Activated naive CD8-positive, alpha-beta T cell treated with anti-CD3 and anti-CD28 coated beads, Interleukin-2, amount 10 ng/mL, durations not matched to agents 7 days and 5 days (primary cell): ENCODE measurements at places on chromosomes 6 and 20.

GRCh38 chr20:51002633-51003032 is 20.3 kb downstream of the KCNG1 start:
- no peak for DNase-seq

GRCh38 chr6:160428818-160429619 is 80.8 kb downstream of the SLC22A3 start:
- no peak for DNase-seq

DNA sequence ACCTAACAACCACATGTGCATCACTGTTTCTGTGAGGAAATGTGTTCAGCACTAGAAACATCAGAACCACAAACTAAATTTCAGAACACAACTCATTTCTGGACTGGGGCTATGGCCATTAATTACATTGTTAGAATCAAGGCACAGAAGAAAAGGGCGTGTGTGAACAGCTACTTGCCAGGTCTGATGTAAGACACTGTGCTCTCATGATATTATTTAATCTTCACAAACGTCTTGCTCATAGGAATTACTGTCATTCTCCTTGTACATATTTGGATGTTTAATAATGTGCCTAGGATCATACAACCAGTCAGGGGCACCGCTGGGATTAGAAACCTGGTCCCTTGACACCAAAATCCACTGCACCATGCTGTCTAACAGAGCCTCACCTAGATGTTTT is 14.8 kb downstream of the ADGRF1 start:
- DNase-seq: no peak

DNA sequence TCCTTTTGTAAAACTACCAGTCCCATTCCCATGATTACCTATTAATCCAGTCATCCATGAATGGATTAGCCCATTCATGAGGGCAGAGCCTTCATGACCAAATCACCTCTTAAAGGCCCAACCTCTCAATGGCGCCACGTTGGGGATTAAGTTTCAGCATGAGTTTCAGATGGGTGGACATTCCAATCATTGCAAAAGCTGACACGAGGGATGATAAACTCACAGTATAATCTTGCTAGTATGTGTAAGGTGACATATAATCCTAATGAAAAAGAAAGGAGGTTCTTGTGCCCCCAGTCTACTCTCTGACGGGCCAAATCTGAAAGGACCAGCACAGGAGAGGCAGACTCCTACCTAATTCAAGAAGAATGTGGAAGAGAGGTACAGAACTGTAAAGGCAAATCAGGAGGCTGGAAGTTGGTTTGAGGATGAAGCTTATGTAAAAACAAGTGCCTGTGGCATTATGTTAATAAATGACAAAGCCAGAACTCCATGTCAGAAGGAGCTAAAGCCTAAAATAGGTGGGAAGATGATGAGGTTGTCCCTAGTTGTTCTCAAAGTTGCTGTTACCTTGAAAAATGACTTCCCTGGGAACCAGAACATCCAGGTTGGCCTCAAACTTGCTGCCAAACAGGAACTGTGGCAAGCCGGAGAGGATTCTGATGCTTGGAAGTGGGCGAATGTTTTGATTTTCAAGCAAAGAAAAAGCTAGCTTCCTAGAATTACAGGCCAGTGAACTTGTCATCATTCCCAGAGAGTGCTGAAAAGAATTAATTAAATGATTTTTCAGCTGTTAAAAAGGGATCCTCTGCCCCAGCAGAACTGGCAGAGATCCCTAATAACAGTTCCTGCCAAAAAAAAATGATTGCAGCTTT is 106.5 kb upstream of the TIAM2 start:
- DNase-seq: no peak

GRCh38 chr6:90025523-90026061 is 131.3 kb downstream of the GJA10 start:
- no peak for DNase-seq

GRCh38 chr6:31083742-31084354 is 28.5 kb downstream of the C6orf15 start:
- peak; percentile 38 for DNase-seq

DNA sequence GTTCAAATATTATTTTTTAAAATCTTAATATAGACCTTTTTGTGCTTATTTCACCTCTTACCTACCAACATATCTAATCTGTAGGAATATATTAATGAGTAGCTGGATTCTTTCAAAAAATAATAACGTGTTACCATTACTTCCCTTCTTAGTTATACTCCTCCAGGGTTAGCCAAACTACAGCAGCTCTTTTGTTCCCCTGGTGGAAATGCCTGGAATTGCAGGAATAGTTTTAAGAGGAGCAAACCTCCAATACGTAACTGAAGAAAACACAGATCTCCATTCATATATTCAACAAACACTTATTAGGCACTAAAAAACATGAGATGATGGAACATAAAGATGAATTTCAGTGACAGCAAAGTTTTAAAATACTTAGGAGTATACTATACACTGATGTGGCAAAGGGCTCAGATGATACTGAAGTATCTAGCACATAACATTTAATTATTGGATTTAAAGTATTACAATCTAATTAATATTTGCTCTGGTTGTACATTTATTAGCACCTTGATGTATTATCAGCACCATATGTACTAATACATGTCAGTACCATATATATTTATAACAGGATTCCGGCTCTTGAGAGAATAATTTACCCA is 78.3 kb downstream of the TBX18 start:
- DNase-seq: no peak
